Stimulated activated CD4-positive, alpha-beta T cell treated with anti-CD3 and anti-CD28 coated beads, Interleukin-4, amount 100 ng/mL, for 1 hour (primary cell): ENCODE measurements at places on chromosomes 11 and 22.

DNA sequence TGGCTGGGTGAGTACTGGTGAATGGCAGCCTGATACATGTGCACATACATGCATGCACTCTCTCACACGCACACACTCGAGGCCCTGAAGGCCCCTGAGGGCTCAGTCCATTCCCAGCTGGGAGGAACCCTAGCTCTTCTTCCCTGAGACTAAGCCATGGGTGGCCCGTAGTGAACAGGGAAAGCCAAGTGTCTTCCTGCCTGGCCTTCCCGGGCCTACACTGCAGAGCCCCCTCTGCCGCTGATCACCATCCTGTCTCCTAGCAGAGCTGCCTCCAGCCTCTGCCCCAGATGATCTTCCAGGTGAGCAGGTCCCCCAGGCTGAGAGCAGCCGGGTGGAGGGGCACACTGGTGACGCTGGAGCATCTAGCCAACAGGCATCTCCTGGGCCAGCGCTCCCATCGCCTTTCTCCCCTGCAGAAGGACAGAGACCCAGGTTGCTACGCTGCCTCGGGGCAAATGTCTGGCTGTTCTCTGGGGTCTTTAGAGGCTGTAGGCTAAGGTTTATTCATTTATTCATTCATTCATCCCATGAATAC is 57.3 kb downstream of the CD82 start:
- DNase-seq = no peak

DNA sequence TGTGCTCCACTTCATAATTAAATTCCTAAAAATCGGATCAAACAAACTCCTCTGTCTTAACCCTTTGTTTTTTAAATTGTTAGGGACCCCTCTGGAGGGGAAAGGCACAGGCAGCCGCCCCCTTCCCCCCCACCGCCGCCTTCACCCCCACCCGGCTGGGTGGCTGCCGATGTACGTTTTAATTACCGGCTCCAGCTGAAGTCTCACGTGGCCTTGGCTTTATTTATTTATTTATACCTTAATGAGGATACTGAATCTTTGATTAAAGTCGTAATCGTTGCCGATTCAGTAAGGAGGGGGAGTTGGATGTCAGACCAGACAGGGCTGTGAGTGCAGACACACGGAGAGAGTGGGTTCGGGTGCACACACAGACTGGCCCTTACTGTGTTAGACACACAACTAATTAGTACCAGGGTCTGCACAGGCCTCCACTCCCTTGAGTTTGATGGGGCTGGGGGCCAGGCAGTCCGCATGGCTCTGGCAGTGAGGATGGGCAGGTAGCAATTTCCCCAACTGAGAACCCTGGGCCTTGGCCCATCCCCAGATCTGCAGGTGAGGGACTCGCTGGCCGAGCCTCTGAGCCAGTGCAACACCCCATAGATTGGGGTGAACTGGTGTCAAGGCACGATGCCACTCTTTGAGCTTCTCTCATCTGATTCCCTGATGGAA is 51.3 kb upstream of the NNMT start:
- no peak for DNase-seq

DNA sequence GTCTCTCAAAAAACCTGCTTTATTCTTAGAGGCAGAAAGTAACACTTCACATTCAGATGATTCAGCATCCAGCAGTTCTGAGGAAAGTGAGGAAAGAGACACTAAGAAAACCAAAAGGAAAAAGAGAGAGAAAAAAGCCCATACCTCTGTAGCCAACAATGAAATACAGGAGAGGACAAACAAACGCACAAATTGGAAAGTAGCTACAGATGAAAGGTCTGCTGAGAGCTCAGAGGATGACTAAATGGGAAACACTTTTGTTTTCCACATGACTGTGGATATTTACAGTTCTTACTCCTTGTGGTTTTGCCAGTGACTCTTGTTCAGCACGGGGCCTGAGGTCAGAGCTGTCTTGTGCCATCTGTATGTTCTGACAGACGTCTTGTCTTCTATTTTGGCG is 3.8 kb downstream of the TIMM8B start:
- no peak for DNase-seq

DNA sequence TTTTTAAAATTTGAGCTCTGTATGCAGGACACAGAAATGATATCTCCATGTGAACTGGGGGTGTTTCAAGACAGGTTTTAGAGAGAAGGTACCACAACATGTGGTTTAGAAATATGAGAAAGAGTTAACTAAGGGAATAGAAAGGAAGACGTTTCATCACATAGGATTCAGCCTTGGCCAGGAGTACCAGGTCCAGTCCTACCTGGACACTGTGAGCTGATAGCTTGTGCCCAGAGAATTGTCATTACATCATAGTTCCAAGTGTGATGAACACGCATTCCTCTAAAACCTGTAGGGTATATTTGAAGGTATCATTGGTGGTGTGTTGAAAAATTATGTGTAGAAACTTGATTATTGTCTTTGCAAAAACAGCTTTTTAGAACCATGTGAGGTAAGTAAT is 1.8 kb downstream of the SLC22A9 start:
- no peak for DNase-seq

- no peak for DNase-seq
Measured at GRCh38 chr11:7077101-7077500, 11.7 kb upstream of the RBMXL2 start.

- DNase-seq = no peak
Measured at GRCh38 chr11:86918496-86918895, 36.7 kb downstream of the FZD4 start.

GRCh38 chr11:66044757-66045156 is 4.2 kb downstream of the GAL3ST3 start:
- DNase-seq = no peak

GRCh38 chr11:110601936-110602335 is 110.3 kb downstream of the ARHGAP20 start:
- no peak for DNase-seq

DNA sequence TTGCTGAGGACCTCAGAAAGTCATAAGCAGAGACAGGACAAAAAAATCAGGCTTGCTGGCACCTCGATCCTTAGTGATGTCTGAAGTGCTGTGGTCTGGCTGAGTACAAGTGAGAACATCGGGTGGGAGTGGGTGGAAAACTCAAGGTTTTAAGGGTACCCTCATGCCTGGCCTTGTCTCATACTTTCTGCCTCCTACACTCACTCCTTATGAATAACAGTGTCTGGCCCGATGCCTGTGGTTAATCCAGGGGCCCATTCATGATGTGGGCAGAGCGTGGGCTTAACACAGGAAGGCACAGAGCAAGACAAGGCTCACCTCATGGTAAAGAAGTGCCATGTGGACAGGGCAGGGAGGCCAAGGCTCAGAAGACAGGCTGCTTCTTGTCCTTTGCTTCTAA is 11.0 kb upstream of the UCP3 start:
- peak; percentile 51 for DNase-seq

- DNase-seq = no peak
Measured at GRCh38 chr22:31917227-31917921, 27.0 kb upstream of the YWHAH start.

DNA sequence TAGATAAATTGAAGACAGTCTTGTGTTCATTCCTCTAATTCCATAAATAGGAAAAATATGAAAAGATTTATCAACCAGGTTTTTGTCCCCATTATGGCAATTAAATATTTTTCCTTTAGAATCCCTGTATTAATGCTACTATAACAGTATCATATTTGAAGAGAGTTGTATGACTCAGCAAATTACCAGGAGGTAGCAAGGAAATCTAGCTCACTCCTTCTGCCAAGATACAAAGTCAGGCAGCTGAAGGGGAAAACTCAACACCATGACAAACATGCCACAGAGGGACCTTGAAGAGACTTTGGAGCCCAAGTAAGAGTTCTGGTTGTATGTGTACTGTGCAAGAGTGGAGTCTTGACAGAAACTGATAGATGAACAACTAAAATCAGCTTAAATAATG is 143.3 kb downstream of the GUCY1A2 start:
- DNase-seq = no peak

- DNase-seq = no peak
Measured at GRCh38 chr11:120994091-120994859, 29.6 kb upstream of the TBCEL start.
